ENCODE measurements at places on chromosomes 7 and 10.
A peak's percentile ranks its signal among the peaks of the same experiment; 100 is the strongest.

DNA sequence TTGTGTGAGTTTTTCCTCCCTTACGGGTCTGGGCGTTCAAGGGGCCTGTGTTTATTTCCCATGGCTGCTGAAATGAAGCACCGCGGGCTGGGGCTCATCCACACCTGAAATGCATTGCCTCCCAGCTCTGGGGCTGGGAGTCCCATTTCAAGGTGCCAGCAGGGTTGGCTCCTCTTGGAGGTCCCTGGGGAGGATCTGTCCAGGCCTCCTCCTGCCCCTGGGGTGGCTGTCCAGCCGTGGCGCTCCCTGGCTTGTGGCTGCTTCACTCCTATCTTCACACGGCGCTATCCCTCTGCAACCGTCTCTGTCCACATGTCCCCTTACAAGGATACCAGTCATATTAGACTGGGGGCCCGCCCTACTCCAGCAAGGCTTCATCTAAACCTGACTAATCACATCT, 41.1 kb upstream of the CNPY1 start:
- DNase-seq = no peak

- DNase-seq = no peak
These were observed 80.1 kb upstream of the EMX2 start for GRCh38 chr10:117462424-117462792.

DNA sequence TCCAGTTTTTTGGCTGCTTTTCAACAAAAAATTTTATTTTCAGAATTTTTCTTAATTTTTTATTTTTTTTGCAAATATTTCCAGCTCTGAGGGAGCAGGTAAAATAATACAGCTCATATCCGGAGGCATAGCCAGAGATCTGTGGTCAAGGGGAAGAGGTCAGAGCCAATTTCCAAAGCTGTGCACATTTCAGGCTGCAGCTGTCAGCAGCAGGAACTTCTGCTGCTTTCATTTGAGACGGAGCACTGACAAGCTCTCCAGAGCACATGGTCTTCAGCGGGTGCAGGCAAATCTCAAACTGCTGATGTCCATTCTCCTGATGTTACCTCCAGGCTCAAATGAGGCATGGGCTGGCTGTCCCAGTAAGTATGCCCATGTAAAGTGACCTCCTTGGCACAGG, 31.1 kb downstream of the SLC26A4 start:
- no peak for DNase-seq

GRCh38 chr7:159031135-159031701, 113.4 kb downstream of the VIPR2 start:
- DNase-seq = no peak

DNA sequence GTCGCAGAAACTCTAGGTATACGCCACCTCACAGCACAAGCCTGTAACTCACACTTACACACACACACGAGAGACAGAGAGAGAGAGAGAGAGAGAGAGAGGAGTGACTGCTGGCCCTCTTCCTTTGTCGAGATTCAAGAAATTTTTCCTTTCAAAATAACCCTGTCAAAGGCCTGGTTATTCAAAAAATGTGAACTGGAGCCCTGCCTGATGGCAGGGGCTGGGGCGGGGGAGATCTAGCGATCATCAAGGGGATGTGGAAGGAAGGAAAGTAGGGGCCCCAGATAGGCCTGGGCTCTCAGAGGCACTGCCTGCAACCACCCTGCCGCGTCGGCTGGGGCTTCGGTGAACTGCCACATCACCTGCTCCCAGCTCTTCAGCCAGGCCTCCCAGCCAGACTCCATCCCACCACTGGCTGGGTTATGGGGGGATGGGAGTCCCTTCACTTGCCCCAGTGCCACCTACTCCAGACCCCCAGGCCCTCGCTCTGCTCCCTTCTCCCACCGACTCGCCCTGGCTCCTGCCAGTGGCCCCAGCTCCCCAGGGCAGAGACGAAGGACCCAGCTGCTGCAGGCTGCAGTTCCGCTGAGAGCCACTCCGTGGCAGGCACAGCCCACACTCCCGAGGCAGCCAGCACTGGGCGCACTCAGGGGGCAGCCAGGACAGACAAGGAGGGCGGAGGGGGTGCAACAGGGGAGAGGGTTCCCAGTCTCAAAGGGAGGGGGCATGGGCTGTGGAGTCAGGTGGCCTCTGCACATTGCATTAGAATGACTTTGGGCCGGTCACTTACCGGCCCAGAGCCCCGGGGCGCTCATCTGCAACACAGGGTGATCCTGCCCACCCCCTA, 15.3 kb downstream of the KCNH2 start:
- peak; percentile 45 for DNase-seq

- DNase-seq = no peak
These were observed 78.1 kb downstream of the ARL4A start for GRCh38 chr7:12765431-12766100.

DNA sequence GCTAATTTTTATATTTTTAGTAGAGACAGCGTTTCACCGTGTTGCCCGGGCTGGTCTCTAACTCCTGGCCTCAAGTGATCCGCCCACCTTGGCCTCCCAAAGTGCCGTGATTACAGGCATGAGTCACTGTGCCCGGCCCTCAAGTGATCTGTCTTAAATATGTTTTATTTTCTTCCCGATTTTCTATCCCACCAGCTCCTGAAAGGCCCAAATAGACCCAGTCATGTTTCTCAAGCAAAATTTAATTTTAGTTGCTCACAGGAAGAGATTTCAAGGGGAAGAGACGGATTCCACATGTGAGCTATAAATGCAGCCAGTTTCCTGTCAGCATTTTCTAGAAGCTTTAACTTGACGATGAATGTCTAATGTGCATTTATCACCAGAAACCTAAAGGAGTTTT, 12.0 kb downstream of the DENND10 start:
- DNase-seq = no peak

DNA sequence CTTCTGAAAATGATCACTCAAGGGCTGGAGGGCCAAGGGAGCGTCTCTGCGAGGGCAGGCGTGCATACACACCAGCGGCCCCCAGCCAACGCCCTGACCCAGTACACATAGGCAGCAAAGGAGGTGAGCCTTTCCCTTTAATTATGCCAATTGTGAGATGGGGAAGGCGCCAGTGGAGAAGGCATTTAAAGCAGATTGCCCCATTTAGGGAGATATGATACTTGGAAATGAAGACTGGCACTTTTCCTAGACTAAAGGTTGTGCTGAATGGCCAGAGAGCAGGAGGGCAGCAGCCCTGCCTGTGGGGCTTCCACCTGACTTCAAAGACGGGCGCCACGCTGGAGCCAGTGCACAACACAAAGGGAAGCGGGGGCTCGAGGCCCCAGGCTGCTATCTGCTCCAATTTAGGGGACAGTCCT, 24.1 kb downstream of the HIPK2 start:
- no peak for DNase-seq

Measured in effector CD4-positive, alpha-beta T cell (primary cell).